ENCODE measurements at places on chromosomes 7 and 10. TPM values are rescaled to one million over a fixed set of nuclear protein-coding genes. Genes with fewer than 3 reads are reported as not detected.

SH3PXD2A gene
- 58.2 TPM for total RNA-seq

NXPH1 gene
- total RNA-seq = not detected

DNA sequence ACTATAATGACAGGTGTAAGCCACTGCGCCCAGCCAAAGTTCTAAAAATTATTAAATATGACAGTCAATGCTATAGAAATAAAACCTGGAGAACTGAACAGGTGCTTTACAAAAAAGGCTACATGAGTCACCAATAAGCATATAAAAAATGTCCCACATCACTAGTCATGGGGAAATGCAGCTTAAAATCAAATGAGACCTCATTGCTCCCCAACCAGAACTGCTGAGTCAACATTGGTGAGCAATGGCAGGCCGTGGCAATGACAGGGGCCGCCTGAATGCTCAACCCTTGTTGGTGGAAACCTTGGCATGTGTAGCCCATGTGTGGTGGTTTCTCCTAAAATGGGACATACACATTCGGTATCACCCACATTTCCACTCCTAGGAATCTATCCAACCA is 352.3 kb upstream of the KLF6 start:
- DNase-seq = no peak

DNA sequence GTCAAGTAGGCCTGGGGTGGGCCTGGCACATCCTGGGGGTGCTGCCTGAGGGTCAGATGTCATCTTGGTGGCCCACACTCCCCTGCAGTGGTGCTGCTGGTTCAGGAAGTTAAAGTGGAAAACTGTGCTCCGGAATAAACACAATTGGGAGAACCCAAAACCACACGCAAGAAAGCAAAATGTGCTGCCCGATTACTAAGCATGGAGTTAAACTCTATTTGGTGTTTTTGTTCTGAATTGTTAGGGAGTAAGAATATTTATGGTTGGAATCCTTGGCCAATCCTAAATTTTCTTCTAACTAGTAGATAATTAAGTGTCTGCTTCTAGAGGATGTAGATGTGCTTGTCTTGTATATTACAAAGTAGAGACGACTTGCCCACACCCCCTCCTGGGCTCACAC is 131.4 kb downstream of the MGMT start:
- no peak for DNase-seq

GRCh38 chr10:125049216-125049881 is 107.4 kb downstream of the ZRANB1 start:
- no peak for DNase-seq

GRCh38 chr7:70498232-70498992 is 633.5 kb upstream of the GALNT17 start:
- DNase-seq = no peak

DNA sequence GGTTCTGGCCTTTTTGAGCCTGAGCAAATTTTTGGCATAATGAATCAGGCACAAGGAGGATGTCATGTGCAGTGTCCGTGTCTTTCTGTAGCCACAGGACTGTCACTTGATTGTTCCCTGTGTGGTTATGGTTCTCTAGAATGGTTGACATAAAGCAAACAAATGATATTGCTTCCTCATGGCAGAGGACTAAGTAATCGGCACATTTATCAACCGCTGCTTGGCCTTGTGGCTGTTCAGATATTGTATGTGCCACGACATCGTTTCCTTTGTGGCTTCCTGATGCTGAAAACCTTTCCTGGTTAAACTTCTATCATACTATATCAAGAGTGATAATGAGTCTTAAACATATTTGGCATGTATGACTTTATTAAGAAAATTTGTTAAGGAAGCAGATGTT is 598.8 kb downstream of the SUGCT start:
- DNase-seq = no peak

All from sigmoid colon (tissue), 7 donors.